Dermis blood vessel endothelial cell (primary cell): ENCODE measurements at places on chromosomes 7 and 10. TPM values are rescaled to one million over a fixed set of nuclear protein-coding genes. Genes with fewer than 3 reads are reported as not detected.

ATOH7 gene
- total RNA-seq = not detected in 2 replicates

MUC12 gene
- not detected in 2 replicates for total RNA-seq

SPDYE8 gene
- total RNA-seq = not detected in 2 replicates

RNF133 gene
- total RNA-seq = 0.60 and 2.0 TPM in 2 replicates

RHEB gene
- 71.0 and 73.0 TPM in 2 replicates for total RNA-seq

FFAR4 gene
- not detected in 2 replicates for total RNA-seq

LRRD1 gene
- total RNA-seq = under 0.01 TPM in 1 of 2 replicates, not detected in the other

LYZL1 gene
- total RNA-seq = not detected in 2 replicates

GPR26 gene
- total RNA-seq = not detected in 2 replicates

GPR15LG gene
- total RNA-seq = 0.47 TPM in 1 of 2 replicates, not detected in the other

CPXM2 gene
- total RNA-seq = 0.51 and 1.0 TPM in 2 replicates

PNLIP gene
- not detected in 2 replicates for total RNA-seq

CPA2 gene
- total RNA-seq = not detected in 2 replicates
